ENCODE measurements at places on chromosomes 7 and 10. TPM values are rescaled to one million over a fixed set of nuclear protein-coding genes. Genes with fewer than 3 reads are reported as not detected.

The SAP25 gene
- 0.84 TPM for total RNA-seq

The CELF2 gene
- 71.2 TPM for total RNA-seq

DNA sequence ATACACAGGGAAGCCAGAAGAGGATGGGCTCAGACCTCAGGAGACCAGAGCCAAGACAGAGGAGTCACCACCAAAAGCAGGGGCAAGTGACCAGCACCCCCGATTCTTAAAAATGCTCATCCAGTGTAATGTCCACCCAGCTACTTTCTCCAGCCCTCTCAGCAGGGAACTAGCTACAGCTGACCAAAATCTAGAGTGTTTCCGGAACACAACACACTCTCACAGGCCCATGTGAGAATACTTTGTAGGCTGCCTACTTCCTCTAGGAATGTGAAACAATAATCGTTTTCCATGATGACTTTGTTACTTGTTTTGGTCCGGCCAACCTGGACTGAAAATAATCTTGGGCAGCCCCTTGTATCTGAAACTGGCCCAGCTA is 14.5 kb downstream of the PSAP start:
- DNase-seq, result no peak

- DNase-seq, result no peak
These were observed 48.7 kb upstream of the LOXL4 start for GRCh38 chr10:98316661-98317060.

- DNase-seq, result no peak
These were observed 330.0 kb downstream of the BBS9 start for GRCh38 chr7:33459340-33459751.

- no peak for DNase-seq
These were observed 233.2 kb downstream of the SORCS1 start for GRCh38 chr10:106931159-106931852.

DNA sequence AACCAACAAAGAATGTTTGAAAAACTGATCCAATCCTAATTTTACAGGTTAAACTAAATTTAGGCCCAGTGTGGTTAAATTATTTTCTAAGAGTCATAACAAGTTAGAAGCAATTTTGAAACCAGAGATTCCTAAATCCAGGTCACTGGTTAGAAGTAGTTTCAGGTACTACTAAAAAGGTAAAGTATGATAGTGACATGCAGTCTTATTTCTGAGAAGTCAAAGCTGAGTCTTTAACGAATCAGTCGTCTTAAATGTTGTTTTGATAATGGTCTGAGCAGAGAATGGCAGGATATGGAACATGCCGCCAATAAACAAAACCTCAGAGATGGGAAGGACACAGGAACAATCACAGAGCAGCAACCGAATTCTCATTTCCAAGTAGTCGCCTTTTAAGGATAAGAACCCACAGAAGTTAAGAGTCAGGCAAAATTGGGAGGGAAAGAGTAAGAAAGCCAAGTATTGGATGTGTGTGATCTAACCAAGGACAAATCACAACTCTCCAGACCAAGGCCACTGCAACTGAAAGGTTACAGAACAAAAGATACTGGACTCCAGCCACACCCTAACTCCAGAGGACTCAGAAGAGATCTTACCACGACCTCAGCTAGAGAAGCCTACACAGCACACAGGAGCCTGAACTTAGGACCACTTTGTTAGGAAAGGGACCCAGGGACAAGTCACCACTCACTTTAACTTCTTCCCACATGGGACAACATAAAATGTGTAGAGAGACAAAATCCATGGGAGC is 19.7 kb downstream of the TMEM243 start:
- DNase-seq, result no peak

DNA sequence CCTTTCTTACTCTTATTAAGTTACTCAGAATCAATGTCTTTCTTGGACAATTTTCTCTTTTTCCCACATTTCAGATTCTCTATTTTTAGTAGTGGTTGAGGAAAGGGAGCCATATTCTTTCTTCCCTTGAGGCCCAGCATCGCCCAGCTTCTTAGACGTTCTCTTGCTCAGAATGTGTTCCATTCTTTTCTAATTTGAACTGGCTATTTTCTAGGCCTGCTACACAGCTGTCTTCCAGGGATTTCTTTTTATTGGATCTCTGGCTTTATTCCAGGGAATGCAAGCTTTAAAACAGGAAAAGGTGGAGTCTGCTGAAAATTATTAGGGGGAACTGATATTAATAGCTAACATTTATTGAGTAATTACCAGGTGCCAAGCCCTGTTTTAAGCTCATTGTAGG is 58.3 kb downstream of the WIPF3 start:
- no peak for DNase-seq

- no peak for DNase-seq
These were observed 13.1 kb downstream of the DRGX start for GRCh38 chr10:49382826-49383225.

GRCh38 chr10:34150103-34150502 is 665.0 kb downstream of the PARD3 start:
- DNase-seq, result no peak

Data from Right ventricle myocardium inferior (tissue), 1 donor.